Stimulated activated CD8-positive, alpha-beta memory T cell treated with anti-CD3 and anti-CD28 coated beads, Interleukin-15, amount 100 ng/mL, for 24 hours (primary cell): ENCODE measurements at places on chromosomes 4 and X.

- no peak for DNase-seq
Measured at GRCh38 chr4:9792381-9792780, 10.9 kb downstream of the DRD5 start.

DNA sequence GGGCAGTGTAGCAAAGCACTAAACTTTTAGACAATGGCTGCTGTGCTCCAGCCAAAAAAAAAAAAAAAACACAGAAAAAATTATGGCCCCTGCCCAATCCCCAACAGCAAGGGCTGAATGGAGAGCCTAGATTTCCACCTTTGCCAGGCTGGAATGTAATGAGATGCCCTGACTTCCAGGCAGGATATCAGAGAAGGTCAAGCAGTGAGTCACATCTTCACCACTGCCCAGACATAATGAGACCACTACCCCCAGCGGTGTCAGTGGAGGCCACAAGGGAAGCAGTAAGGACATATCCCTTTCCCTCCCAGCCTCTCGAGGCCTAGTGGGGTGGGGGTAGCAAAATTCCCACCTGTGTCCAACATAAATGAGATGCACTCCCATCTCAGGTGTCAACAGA, 216.3 kb upstream of the LEF1 start:
- no peak for DNase-seq

DNA sequence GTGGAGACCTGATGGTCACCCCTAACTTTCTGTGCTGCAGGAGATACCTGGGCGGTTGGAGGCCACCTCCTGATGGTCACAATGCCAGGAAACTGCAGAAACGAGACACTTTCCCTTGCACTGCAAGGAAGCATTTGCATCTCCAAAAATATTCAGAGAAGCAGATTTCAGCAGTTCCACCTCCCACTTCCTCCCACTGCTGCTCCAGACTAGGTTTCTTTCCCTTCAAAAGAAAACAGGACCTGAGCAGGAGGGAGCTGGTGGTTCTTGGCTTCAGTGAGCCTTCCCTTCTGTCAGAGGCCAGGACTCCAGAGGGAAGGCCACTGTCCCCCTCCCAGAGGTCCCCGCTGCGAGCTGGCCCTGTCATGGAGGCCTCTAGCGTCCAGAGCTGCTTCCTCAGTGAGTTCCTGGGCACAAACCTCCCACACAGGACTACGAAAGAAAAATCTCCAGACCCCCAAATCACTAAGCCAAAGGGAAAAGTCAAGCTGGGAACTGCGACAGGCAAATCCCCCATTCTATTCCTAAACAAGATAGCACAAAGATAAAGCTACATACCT, 35.9 kb downstream of the GPM6B start:
- no peak for DNase-seq

- no peak for DNase-seq
Measured at GRCh38 chrX:34903316-34903715, 39.3 kb upstream of the FAM47B start.

GRCh38 chr4:98873059-98873458, 55.9 kb downstream of the EIF4E start:
- no peak for DNase-seq
